ENCODE measurements at places on chromosomes 6 and 20. TPM values are rescaled to one million over a fixed set of nuclear protein-coding genes. Genes with fewer than 3 reads are reported as not detected.

The CST5 gene
- total RNA-seq = not detected

The ZNF318 gene
- total RNA-seq = 10.3 TPM

The LHFPL5 gene
- not detected for total RNA-seq

The TRIM10 gene
- total RNA-seq = 2.2 TPM

The OR12D3 gene
- not detected for total RNA-seq

The B3GAT2 gene
- total RNA-seq = 0.59 TPM

The PCMTD2 gene
- total RNA-seq = 81.8 TPM

The LRRN4 gene
- 0.20 TPM for total RNA-seq

The MOG gene
- not detected for total RNA-seq

The TBCC gene
- total RNA-seq = 20.8 TPM

The LY6G6C gene
- 20.4 TPM for total RNA-seq

The TP53TG5 gene
- not detected for total RNA-seq

The WFDC2 gene
- 0.39 TPM for total RNA-seq

The ANKEF1 gene
- 1.3 TPM for total RNA-seq

The CAP2 gene
- total RNA-seq = 10.2 TPM

The HLA-A gene
- 96.6 TPM for total RNA-seq

The TMEM30A gene
- 83.7 TPM for total RNA-seq

The LY6G5C gene
- total RNA-seq = not detected

The PNRC1 gene
- 173 TPM for total RNA-seq

The MCCD1 gene
- not detected for total RNA-seq

The POM121L2 gene
- not detected for total RNA-seq

Data from skin of body (tissue), 3 donors.